Left renal cortex interstitium (tissue), 4 donors: ENCODE measurements at places on chromosomes 5 and 9. TPM values are rescaled to one million over a fixed set of nuclear protein-coding genes. Genes with fewer than 3 reads are reported as not detected.

DNA sequence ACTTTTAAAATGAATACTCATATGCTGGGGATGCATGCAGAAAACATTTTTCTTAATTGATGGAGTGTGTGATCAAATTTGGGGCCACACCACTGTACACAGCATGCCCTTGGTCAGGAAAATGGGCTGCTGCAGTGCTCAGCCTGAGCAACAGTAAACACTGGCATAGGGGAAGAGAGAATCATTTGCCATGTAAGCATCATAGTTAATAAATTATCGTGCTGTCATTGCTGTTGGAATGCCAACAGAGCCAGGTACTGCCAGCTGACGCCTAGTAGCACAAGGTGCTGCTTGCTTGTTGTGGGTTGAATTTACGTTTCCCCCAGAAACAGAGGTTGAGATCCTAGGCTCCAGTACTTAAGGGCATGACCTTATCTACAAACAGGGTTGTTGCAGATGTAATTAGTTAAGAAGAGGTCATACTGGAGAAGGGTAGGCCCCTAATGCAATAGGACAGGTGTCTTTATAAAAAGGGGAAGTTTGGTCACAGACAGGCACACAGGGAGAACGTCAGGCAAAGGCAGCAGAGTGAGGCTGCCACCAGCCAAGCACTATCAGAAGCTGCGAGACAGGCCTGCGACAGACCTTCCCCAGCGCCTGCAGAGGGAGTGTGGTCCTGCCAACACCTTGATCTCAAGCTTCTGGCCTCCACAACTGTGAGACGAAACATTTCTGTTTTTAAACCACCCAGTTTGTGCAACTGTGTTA lies 25.3 kb downstream of the DAP start:
- no peak for DNase-seq

GRCh38 chr5:9188131-9188530 lies 357.7 kb downstream of the SEMA5A start:
- no peak for DNase-seq

DNA sequence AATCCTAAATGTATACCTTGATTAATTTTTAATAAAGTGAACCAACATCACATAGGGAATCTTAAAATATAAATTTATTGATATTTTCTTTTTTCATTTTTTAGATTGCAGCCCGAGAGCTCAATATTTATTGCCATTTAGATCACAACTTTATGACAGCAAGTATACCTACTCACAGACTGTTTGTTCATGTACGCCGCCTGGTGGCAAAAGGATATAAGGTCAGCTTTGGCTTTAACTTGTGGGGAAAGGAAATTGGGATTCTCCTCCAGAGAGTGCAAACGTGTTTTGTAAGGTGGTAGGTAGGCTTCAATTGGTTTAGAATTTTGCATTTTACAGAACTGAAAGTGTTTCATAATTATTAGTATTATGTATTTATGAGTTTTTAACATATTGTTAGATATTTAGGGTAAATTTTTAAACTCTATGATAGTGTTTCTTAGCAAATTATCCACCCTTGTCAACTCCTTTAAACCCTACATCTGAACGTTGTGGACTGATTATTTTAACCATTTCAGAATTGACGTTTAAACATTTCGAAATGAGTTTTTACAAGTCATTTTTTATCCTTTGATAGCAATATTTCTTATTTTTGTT lies 17.5 kb upstream of the DHFR start:
- peak; percentile 68 for DNase-seq

DNA sequence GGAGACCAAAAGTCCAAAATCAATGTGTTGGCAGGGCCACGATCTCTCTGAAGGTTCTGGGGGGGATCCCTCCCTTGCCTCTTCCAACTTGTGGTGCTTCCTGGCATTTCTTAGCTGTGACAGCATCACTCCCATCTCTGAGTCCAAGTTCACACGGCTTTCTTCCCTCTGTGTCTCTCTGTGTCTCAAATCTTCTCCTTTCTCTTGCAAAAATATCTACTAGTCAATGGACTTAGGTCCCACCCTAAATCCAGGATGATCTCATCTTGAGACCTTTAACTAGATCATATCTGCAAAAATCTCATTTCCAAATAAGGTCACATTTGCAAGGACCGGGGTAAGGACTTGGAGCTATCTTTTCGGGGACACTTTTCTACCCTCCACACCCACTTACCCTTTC lies 186.1 kb downstream of the HSD17B3 start:
- no peak for DNase-seq

DNA sequence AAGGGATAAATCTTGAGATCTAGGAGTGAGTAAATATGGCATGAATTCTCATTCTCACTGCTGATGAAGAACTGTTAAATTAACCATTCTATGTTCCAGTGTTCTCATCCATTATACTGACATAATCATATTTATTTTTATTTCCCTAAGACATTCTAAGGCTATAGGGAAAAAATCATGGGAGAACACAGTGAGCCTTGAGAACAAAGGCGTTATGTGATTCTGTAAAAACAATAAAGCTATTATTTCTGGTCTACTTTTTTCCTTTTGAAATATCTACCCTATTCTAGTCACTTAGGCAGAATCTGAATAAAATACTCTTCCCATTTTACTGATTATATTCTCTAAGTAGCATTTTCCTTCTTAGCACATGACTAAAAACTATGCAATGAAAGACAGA lies 155.7 kb upstream of the ADAMTS16 start:
- no peak for DNase-seq

GRCh38 chr9:84001621-84002020 lies 21.0 kb downstream of the RMI1 start:
- DNase-seq = no peak

DNA sequence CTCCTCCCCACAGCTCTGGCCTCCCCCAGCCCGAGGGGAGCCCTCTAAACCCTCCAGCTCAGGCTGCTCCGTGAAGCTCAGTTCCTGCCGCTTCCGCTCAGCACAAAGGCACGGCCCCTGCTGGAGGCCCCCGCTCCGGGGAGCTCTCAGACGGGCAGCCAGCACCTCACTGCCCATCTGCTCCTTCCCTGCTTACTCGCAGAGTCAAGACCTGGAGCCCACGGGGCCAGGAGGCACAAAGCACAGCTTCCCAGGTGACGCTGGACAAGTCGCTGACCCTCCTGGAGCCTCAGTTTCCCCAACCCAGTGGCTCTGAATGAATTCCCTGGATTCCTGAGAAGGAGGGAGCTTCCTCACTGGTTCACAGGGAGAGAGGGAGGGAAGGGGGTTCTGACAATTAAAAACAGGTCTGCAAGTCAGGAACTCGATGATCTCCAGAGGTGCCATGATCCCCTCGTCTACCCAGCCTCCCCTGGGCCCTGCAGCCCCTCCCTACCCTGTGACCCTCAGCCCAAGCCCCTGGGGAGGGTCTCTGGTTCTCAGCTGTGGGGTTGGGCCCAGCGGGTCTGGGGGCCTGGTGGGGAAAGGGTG lies 36.2 kb downstream of the VAV2 start:
- DNase-seq = no peak

DNA sequence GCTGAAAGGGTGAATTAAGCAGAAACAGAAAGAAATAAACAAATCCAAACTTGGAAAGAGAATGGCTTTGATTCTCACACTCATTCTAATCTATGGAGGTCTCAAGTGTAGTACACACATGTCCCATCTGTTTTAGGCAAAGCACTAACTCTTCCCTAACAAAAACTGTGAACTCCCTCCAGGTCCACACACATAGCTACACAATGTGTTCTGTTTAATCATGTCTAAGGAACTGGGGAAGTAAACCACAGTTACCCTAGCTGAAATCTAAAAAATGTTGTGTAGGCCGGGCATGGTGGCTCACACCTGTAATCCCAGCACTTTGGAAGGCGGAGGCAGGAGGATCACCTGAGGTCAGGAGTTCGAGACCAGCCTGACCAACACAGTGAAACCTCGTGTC lies 118.7 kb upstream of the FST start:
- no peak for DNase-seq

DNA sequence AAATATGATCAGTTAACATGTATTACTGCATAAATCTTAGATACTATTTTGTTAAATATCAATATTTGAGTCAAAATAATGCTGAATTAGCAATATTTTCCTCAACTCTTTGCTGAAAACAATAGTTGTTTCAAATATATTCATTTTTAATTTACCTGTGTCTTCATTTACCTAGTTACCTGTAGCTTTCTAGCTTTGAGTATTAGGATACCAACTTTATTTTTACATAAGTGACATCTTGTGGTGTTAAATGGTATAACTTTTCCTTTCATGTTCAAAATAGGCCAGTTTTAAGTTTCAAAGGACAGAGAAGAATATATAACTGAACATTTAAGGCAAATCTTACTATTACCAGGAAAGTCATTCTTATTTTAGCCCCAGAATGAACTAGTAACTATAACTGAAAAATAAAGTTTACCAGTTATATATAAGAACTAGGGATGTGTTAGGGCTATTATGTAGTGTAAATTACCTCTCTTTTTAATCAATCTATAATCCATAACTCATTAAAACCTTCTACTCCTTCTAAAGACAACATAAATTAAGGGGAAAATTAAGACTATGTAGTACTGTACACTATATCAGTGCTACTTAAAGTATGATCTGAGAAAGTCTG lies 25.3 kb downstream of the AP3B1 start:
- no peak for DNase-seq

- no peak for DNase-seq
These were observed 37.2 kb upstream of the HNRNPA0 start for GRCh38 chr5:137791387-137791786.

GRCh38 chr9:120891884-120892747 lies 15.1 kb upstream of the PHF19 start:
- DNase-seq = no peak

The GPR150 gene
- polyA plus RNA-seq = 0.08 TPM

The NEUROG1 gene
- not detected for polyA plus RNA-seq

The GRIN1 gene
- polyA plus RNA-seq = 0.20 TPM

The NRG2 gene
- 1.4 TPM for polyA plus RNA-seq

The TXNDC8 gene
- polyA plus RNA-seq = not detected

The SLC34A1 gene
- 254 TPM for polyA plus RNA-seq
